Stimulated activated CD8-positive, alpha-beta memory T cell treated with anti-CD3 and anti-CD28 coated beads, Interleukin-7, amount 100 ng/mL, for 1 hour (primary cell): ENCODE measurements at places on chromosomes 16 and 17.

DNA sequence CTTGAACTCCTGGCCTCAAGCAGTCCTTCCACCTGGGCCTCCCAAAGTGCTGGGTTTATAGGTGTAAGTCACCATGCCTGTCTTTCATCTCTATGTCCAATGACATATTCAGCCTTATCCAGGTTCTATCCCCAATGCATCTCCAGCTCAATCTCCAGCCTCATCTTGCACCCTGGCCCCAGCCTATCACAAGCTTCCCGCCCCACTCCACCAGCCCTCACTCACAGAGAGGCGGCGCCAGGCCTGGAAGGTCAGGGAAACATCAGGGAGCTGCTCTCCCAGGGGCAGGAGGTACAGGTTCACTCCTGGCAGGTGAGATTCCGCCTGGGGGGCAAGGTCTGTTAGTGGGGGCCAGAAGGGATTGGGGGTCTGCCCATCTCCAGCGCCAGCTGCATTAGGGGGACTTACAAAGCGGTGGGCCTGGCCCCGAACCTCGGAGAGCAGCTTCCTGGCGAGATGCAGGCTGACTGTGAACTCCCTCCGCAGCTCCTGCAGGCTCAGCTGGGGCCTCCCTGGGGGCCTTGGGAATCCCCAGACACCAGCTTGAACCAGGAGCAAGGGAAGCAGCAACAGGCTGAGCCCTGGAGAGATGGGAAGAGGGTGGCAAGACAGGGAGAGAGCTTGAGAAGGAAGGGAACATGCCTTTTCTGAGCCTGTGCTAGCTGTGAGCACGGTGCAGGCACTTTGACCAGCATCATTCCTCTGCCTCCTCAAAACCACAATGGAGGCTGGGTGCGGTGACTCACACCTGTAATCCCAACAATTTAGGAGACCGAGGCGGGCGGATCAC is 3.0 kb downstream of the IL27 start:
- no peak for DNase-seq

GRCh38 chr16:89842471-89843408 is 14.5 kb downstream of the SPIRE2 start:
- DNase-seq = no peak

DNA sequence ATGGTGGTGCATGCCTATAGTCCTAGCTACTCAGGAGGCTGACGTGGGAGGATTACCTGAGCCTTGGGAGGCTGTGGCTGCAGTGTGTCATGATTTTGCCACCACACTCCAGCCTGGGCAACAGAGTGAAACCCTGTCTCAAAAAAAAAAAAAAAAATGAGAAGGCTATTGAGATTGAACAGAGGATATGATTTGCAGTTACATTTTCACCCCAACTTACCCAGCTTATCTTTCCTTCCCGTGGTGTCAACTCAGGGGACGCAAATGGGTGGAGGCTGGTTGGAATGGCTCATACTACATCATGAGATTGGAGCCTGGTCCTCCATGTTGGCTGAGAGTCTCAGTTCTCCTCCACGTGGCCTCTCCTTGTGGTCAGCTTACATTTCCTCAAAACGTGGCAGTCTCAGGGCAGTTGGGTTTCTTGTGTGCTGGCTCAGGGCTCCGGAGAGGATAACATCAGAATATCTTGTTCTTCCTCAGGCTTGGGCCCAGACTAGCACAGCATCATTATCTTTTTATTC is 17.2 kb upstream of the NSMCE1 start:
- DNase-seq = no peak

DNA sequence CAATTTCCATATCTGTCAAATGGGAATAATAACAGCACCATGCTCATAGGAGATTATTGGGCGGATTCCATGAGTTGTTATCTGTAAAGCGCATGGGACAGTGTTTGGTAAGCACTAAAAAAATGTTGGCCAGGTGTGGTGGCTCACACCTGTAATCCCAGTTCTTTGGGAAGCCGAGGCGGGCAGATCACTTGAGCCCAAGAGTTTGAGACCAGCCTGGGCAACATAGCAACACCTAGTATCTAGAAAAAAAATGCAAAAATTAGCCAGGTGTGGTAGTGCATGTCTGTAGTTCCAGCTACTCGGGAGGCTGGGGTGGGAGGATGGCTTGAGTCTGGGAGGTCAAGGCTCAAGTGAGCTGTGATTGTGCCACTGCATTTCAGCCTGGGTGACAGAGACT is 66.8 kb upstream of the NFAT5 start:
- no peak for DNase-seq

GRCh38 chr16:24652209-24652712 is 77.2 kb upstream of the TNRC6A start:
- DNase-seq = no peak

GRCh38 chr17:33124871-33125551 is 133.4 kb downstream of the SPACA3 start:
- no peak for DNase-seq

GRCh38 chr16:67141391-67141790 is 9.4 kb downstream of the B3GNT9 start:
- DNase-seq = no peak

GRCh38 chr17:8470447-8471047 is 34.9 kb downstream of the NDEL1 start:
- DNase-seq = no peak

GRCh38 chr16:1481906-1482835 is 6.6 kb downstream of the PTX4 start:
- no peak for DNase-seq

DNA sequence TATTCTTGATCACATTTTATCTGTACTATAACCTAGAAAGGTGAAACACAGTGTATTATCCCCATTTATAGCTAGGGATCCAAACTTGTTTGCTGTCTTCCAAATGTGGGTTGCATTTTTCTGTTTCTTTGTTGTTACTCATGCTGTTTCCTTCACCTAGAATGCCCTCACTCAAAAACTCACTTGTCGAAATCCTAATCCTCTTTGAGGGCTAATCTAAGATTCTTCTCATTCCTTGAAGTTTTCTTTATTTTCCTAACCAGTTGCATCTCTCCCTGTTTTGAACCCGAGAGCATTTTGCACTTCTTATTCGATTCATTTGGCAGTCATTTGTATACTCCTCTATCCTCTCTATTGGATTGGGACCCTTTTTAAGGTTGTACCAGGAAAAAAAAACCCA is 9.6 kb downstream of the CALCOCO2 start:
- DNase-seq = no peak

GRCh38 chr17:56325313-56326000 is 172.2 kb downstream of the ANKFN1 start:
- no peak for DNase-seq

- DNase-seq = no peak
These were observed 22.8 kb downstream of the KATNIP start for GRCh38 chr16:27572711-27573110.

DNA sequence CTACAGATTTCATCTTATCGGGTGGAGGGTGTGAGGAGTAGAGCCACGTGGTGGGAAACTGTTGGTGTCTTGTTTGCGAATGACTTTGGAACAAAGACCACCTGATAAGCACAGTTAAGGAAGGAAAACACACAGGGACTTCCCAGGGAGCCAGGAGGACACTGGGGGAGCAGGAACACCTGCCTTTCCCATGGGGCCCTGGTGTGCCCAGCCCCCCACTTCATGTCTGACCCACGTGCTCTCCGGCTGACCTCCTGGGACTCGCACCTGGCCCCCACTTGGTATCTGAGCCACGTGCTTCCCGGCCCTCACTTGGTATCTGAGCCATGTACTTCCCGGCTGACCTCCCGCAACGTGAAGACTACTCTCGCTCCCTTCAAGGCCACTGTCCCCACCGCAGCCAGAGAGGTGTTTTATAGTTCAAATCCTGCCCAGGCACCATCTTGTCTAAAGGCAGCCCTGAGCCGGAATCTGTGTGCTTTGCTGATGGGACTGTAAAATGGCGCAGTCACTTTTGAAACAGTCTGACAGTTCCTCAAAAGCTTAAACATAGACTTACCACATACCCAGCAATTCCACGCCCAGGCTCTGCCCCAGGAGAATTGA is 5.4 kb upstream of the CSNK1D start:
- no peak for DNase-seq

GRCh38 chr16:12310286-12310685 is 333.8 kb downstream of the SNX29 start:
- DNase-seq = no peak
